Stimulated activated CD4-positive, alpha-beta T cell treated with anti-CD3 and anti-CD28 coated beads, Interleukin-12 subunit alpha, Interleukin-12 subunit beta, amount 100 ng/mL, for 4 hours (primary cell): ENCODE measurements at places on chromosomes 5 and 9.

GRCh38 chr9:6645355-6646292, at the start of gene GLDC:
GLDC (minus strand) TSS chr9:6645729; CDS start chr9:6645499, 230 bp downstream.
- DNase-seq: peak; percentile 41

- no peak for DNase-seq
Observed at GRCh38 chr9:131735238-131736128, 4.4 kb downstream of the RAPGEF1 start.

DNA sequence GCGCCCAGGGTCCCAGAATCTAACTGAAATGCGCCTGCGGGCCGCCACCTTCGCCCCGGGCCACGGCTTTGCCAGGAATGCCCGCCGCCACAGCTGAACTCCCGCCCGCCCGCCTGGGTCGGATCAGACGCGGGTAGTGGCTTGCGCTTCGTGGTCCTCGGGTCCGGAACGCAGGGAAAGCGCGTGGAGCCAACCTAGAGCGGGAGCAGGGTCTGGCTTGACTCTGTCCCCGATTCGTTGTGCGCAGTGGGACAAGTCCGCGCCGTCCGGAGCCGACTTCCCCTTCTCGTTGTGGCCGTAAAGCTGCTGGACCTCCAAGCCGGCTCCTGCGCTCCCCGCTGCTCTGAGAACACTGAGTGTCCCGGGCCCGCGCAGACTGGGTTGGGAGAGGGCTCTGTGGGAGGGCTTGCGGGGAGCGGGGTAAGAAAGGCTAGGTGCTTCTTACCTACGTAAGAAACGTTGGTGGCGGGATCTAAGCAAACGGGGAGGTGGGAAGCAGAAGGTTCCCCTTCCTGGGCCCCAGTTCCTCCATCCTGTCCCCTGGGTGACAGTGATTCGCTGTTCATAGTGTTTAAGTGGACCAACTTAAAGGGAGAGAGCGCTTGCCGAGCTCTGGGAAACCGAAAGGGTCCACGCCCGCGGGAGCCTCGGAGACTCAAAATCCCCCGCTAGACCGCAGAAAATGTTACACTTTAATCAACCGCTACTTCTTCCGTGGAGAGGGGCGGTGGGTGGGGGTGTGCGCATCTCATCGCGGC, 4.4 kb upstream of the FOXE1 start:
- no peak for DNase-seq

GRCh38 chr5:125070961-125071360, 324.5 kb upstream of the ZNF608 start:
- no peak for DNase-seq

DNA sequence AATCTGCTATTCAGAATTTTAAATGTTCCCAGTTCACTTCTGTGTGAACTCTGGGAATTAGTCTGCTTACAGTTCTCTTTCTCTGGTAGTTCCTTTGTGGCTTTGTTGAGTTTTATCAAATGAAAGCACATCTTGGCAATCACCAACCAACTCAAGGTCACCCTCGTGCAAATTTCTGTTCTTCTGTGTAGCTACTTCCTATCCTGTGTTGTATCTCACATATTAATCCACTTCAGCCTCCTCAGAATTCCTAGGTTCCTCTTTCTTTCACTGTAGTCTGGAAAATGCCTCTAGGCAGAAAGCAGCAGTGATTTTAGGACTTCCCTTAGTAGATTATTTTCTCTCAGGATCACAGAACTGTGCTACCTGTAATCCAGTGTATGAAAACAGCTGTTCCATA, 100.3 kb downstream of the AUH start:
- DNase-seq: no peak

- DNase-seq: no peak
Observed at GRCh38 chr9:38164659-38165221, 95.7 kb upstream of the SHB start.

DNA sequence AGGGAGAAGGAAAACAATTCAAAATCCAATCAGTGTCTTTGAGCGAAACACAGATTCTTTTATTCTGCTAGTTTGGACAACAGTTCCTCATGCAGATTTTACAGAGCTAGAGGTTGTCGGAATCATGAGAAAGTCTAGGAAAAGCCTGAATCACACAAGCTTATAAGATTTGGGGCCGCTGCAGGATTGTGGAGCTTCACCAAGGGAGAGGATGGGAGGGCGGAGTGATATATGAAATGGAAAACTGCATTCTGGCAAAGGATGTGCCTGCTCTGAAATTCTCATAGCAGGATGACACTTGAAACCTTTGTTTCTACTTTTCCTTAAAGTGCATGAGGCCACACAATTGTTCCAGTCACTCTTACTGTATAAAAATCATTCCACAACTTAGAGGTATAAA, 134.3 kb downstream of the OR2K2 start:
- no peak for DNase-seq

DNA sequence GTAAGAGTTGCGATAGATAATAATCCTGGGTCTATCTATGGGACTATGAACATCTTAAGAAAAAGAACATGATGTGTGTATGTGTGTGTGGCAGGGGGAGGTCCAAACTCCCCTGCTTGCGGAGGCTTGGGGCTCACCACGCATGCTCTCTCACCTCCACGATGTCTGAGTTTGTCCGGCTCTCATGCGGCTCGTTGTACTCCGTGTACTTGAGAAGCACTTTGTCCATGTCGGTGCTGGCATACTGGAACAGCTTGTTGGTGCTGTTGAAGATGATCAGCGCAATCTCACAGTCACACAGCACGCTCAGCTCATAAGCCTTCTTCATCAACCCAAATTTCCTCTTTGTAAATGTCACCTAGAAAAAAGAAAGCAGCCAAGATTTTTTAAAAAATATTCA, 78.5 kb downstream of the MEF2C start:
- no peak for DNase-seq
